Activated T-cell treated with anti-CD3 and anti-CD28 coated beads for 1 hour (primary cell): ENCODE measurements at places on chromosomes 11 and 22.

DNA sequence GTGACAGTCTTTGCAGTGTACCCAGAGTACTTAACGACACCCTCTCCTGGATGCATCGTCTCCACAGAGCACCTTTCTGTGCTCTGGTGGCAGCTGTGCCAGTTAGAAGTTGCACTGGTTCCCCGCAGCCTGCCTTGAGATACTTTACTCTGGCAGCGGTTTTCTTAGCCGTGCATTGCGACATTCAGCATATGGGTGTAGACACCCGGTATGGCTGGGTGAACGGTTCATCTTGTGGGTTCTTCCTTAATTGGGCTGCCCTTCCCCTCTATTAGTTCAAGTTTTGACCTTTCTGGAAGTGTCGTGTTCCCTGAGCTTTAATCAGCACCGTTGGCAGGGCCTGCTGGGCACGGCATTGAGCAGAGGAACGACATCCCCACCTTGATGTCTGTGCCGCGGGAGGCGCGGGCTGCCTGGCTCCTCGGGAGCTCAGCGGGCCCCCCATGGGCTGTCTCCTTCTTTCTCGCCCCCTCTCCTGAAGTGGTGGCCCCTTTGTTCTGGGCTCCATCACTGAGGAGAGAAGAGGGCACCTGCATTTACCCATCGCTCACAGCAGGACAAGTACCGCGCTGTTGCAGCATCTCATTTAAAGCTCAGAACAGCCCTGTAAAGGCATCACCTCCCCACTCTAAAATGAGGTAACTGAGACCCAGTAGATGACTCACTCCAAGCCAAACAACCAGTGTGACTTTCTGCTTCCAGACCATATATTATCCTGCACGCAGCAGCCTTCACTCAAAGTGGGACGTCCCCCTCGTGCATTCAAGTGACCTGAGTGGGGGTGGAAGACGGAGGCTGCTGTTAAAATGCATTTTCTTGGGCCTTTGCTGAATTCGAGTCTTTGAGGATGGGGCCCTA, 13.3 kb downstream of the FAM83F start:
- DNase-seq: no peak

DNA sequence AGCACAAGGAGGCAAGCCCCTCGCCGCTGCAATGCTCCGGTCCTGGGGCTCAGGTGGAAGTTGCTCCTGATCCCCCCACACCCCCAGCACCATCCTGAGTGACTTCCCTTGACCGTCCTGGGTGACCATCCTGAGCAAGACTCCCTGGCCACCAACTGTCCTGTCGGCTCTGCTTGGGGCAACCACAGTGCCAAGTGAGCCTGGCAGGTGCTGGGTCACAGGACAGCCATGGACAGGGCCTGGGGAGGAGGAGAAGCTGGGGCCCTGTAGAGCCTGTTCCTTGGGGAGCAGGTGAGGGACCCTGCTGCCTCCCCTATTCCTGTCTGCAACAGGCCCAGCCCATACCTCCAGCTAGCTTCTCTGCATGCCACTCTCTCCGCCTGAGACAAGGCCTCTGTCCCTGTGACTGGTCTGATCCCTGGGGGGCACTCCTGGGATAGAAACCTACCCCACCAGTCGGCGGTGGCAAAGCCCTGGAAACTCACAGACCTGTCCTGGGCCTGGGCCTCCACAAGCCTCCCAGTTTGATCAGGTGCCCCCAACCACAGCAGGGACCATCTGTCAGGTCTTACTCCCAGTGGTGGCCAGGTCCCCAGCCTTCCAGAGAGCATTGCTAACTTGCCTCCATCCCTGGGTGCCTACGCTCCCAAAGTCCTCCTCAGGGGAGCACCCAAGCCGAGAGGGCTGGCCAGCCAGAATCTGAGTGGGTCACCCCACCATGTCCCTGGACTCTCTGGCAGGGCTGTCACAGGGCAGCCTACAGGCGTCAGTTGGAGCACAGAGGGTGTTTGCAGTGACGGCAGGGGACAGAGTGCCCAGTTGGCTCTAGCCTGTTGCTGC, 68.7 kb upstream of the WNT7B start:
- DNase-seq: no peak

- no peak for DNase-seq
Observed at GRCh38 chr11:116642902-116643301, 129.9 kb downstream of the BUD13 start.

DNA sequence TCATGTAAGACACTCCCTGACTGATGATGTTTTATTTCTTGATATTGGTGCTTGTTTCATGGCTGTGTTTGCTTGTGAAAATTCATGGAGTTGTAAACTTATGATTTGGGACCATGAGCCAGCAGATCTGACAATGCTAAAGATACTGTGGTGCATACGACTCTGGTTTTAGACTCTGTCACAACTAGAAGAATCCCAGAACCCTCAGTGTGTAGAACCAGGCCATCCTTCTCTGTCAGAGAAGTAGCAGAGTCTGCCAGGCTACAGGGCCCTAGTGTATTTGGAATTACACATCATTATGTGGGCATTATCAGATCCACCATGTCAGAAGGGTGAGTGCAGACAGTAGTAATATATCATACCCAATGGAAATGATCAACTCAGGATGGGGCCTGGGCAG, 209.8 kb upstream of the POU2AF2 start:
- DNase-seq: no peak

GRCh38 chr22:38468443-38469305, 778 bp downstream of the KDELR3 start:
- no peak for DNase-seq

DNA sequence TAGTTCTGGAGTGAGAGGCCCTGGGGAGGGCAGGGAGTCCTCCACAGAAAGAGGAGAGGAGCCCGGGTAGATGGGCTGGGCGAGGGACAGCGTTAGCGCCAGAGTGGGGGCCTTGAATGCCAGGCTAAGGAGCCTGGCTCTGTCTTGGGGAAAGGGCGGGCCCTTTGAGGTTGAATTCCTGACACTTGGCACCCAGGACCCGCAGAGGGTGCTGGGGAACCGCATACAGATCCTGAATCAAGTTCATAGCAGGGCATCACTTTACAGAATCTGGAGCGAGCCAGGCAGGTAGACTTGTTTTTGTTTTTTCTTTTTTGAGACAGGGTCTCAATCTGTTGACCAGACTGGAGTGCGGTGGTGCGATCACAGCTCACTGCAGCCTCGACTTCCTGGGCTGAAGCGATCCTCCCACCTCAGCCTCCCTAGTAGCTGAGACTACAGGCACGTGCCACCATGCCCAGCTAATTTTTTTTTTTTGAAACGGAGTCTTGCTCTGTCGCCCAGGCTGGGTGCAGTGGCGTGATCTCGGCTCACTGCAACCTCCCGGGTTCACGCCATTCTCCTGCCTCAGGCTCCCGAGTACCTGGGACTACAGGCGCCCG, 6.1 kb downstream of the CARNS1 start:
- DNase-seq: no peak

GRCh38 chr11:62666259-62666926, 1.3 kb downstream of the CSKMT start:
- no peak for DNase-seq

- DNase-seq: no peak
Observed at GRCh38 chr11:1771273-1771672, 7.5 kb upstream of the CTSD start.

- DNase-seq: no peak
Observed at GRCh38 chr22:28940441-28940840, 57.1 kb downstream of the ZNRF3 start.

- DNase-seq: no peak
Observed at GRCh38 chr11:66123902-66124301, 53.8 kb downstream of the PACS1 start.

DNA sequence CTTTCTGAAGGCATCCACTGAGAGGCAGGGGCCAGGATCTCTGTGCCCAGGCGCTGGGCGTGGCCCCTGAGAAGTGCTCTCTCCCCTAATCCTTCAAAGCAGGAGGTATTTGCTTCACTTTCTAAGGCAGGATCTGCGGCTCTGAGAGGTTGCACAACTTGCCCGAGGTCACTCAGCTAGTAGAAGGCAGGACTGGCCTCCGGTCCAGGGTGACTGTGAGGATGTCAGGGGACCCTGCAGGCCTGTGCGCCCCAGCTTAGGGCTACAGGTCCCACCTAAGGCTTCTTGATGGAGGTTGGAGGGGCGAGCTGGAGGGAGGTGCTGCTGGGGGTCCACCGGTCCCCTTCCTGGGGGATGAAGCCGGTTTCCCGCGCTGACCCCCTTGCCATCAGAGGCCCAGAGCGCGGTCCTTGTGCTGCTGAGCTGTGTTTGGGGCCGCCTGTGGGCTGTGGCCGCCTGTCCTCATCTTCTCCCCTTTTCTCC, 979 bp downstream of the SMIM38 start:
- no peak for DNase-seq

- DNase-seq: no peak
Observed at GRCh38 chr11:45906965-45907611, at the start of gene FREY1. FREY1 (minus strand) TSS chr11:45907271; CDS start chr11:45907245, 26 bp downstream.

GRCh38 chr11:67545280-67545679, 22.0 kb upstream of the CABP2 start:
- no peak for DNase-seq

DNA sequence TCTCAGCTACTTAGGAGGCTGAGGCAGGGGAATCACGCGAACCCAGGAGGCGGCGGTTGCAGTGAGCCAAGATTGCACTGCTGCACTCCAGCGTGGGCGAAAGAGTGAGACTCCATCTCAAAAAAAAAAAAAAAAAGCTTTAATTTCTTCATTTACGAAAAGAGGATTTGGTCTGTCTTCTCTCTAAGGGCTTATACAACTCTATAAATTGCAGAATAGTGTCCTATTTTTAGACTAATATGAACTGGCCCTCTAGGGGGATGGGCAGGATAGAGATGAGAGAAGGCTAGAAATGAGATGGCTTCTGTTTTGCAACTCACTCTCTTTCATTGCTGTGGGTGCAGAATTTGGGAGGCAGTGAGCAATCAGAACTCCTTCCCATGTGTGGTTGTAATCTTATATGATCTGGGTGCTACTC, 11.3 kb downstream of the MAML2 start:
- no peak for DNase-seq

DNA sequence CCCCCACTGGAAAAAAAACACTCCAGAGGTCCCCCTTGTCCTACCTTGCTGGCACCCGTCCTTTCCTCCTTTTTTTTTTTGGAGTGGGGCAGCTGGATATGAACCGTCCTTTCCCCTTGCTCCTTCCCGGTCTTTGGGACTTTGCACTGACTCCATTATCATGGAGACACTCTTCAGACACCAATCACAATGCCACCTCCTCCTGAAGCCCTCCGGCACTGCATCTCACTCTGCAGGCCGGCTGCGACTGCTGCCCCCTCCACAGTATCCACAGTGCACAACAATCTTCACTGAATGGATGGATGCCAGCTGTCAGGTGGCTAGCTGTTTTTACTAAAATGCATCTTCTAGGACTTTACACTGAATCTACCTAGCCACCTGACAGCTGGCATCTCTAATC, 12.7 kb upstream of the RGL4 start:
- DNase-seq: no peak

- no peak for DNase-seq
Observed at GRCh38 chr22:37560608-37561211, 430 bp downstream of the CDC42EP1 start.

- DNase-seq: no peak
Observed at GRCh38 chr22:30169002-30169401, 77.6 kb downstream of the LIF start.

- DNase-seq: no peak
Observed at GRCh38 chr11:92149996-92150395, 74.6 kb upstream of the FAT3 start.

- no peak for DNase-seq
Observed at GRCh38 chr11:19433367-19433766, 192.6 kb upstream of the E2F8 start.

DNA sequence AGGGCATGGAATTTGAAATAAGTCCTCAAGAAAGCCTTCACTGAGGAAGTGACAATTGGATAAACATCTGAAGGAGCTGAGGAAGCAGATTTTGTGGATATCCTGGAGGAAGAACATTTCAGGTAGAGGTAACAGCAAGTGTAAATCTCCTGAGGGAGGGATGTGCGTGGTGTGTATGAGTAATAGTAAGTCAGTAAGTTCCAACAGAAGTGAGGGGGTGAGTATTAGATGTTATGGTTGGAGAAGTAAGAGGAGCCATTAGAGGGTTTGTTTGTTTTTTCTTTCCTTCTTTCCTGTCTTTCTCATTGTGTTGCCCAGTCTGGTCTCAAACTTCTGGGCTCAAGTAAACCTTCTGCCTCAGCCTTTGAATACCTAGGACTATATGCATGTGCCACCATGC, 29.0 kb downstream of the ANKRD42 start:
- no peak for DNase-seq

- no peak for DNase-seq
Observed at GRCh38 chr22:44585559-44586350, 87.7 kb upstream of the RTL6 start.

- DNase-seq: no peak
Observed at GRCh38 chr22:19974935-19975706, 33.5 kb upstream of the TXNRD2 start.

- no peak for DNase-seq
Observed at GRCh38 chr11:101862391-101863233, 52.2 kb upstream of the CEP126 start.

DNA sequence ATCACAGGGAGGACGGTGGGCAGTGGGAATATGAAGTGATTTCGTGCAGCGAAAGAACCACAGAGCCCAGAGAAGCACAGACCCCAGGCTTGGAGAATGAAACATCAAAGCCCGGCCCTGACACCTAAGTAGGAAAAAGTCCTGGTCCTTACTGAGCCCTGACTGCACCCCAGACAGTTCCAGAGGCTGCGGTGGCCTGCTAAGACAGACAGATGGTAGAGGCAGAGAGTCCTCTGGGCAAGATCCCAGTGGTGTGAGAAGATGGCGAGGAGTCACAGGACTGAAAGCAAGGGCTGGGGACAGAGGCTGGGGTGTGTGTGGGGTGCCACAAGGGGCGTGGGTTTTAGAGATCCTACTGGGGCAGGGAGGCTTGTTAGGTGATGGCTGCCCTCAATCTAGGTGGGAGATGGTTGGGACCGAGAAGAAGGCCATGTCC, 3.7 kb downstream of the CBX6 start:
- no peak for DNase-seq

DNA sequence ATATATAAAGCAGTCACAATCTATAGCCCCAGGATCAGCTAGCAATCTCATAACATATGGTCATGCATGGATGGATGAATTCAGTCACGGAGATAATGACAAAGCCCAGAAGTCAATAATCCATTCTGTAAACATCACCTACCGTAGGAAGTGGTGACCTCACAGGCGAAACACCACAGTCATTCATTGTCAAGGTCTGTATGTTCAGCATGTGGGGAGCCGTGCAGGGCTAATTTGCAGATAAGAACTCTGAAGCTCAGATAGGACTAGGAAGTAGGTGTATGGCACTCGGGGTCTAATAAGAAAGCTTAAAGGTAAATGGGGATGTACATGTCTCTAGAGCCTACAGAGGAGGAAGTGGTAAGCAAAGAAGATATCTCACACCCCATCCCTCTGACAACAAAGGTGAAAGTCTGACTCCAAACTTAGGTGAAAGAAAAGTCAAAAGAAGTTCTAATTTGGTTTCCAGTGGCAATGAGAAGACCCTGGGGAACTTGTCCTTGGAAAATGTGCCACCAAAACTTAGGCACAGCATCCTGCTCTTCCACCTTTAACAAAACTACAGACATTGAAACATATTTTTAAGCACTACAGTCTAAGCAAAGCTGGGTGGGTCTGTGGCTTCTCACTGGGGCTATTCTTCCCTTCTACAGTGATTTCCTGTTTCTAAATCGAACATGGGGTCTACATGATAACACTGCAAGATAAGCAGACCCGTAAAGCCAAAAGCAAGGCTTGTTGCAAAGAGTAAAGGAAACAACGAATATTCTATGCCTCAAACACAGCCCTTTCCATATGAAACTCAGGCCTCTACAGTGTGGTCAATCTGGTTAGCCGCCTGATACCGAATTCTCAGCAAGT, 5.2 kb downstream of the CRTAM start:
- DNase-seq: no peak

- peak; percentile 53 for DNase-seq
Observed at GRCh38 chr11:86218125-86219084, 26.1 kb upstream of the EED start.
